ENCODE measurements at places on chromosomes 12 and 14. TPM values are rescaled to one million over a fixed set of nuclear protein-coding genes. Genes with fewer than 3 reads are reported as not detected.

The RDH16 gene
- 0.28 TPM for total RNA-seq

The MIP gene
- total RNA-seq = not detected

The MMP17 gene
- 7.8 TPM for total RNA-seq

The CIROP gene
- not detected for total RNA-seq

The TMEM233 gene
- total RNA-seq = not detected

The LRRC10 gene
- not detected for total RNA-seq

The GALNT16 gene
- 0.07 TPM for total RNA-seq

The C12orf50 gene
- not detected for total RNA-seq

The OASL gene
- total RNA-seq = 0.51 TPM

The MUCL1 gene
- total RNA-seq = 4.7 TPM

The NFATC4 gene
- 29.6 TPM for total RNA-seq

The MON2 gene
- 23.4 TPM for total RNA-seq

The RNF212B gene
- total RNA-seq = not detected

The SELPLG gene
- total RNA-seq = 0.28 TPM

The DIO2 gene
- total RNA-seq = not detected

The OR10G2 gene
- total RNA-seq = not detected

The EXOC3L4 gene
- total RNA-seq = not detected

The IL25 gene
- not detected for total RNA-seq

The RNFT2 gene
- 0.14 TPM for total RNA-seq

The SEC23A gene
- total RNA-seq = 63.2 TPM

The MSI1 gene
- total RNA-seq = not detected

The GRIP1 gene
- 3.6 TPM for total RNA-seq

The TAS2R42 gene
- total RNA-seq = not detected

The PDZRN4 gene
- not detected for total RNA-seq

The SDS gene
- total RNA-seq = not detected

The ACSM4 gene
- total RNA-seq = not detected

The SIX6 gene
- not detected for total RNA-seq

The TAS2R20 gene
- 0.21 TPM for total RNA-seq

The GPHN gene
- 19.8 TPM for total RNA-seq

The DHRS4L2 gene
- 14.7 TPM for total RNA-seq

The DPY19L2 gene
- 0.14 TPM for total RNA-seq

The SERPINA9 gene
- total RNA-seq = not detected

The PRB4 gene
- not detected for total RNA-seq

Data from airway epithelial cell (primary cell).